Amniotic stem cell (primary cell): ENCODE measurements at places on chromosomes 5 and 9.

DNA sequence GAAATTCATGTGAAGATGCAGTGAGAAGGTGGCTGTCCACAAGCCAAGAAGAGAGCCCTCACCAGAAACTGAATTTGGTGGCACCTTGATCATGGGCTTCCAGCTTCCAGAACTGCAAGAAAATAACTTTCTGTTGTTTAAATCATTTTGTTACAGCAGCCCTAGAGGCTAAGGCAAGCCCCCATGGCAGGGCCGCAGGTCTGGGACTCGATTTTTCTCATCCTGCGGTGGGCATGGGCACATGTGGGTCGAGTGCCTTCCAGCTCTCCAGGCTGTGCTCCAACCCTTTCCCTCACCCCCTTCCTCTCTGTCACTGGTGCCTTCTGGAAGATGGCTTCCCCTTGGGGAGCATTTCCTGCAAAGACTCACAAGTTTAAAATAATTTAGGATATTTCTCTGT is 40.7 kb downstream of the AHRR start:
- DNase-seq: no peak

- DNase-seq: no peak
Measured at GRCh38 chr5:179620703-179621350, 2.6 kb downstream of the HNRNPH1 start.

DNA sequence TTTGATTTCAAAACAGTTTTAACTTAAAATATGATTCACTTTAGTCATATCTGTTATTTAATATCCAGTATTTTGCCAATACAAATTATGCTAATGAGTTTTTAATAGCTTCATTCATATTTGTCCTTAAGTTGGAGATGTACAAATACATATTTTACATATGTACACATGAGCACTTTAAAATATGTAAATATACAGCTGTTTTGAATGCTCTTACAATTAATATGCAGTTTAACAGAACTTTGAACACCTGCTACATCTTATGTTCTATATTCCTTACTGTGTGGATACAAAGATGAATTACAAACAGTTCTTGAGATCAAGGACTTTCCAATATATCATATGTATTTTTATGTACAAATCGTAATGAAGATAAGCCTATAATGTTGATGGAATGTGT is 74.0 kb downstream of the CHSY3 start:
- no peak for DNase-seq

- DNase-seq: no peak
Measured at GRCh38 chr9:79104951-79105350, 466.8 kb upstream of the TLE4 start.

DNA sequence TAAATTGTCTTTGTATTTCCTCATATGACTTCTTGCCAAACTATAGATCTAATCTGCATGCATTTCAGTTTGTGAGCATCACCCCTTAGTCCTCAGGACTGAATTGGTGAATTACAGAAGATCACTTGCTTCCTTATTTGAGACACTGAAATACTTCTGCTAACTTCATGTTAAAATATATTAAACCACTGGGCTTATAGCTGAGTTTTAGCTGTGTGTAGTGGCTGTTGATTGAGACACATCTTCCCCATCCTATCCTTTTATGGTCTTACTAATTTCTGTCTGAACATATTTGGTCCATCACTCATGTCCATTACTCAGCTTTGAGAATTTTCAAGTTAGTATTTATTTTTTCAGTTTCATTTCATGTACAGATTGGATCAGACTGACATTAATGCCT is 295.9 kb downstream of the PSAT1 start:
- peak; percentile 54 for DNase-seq

DNA sequence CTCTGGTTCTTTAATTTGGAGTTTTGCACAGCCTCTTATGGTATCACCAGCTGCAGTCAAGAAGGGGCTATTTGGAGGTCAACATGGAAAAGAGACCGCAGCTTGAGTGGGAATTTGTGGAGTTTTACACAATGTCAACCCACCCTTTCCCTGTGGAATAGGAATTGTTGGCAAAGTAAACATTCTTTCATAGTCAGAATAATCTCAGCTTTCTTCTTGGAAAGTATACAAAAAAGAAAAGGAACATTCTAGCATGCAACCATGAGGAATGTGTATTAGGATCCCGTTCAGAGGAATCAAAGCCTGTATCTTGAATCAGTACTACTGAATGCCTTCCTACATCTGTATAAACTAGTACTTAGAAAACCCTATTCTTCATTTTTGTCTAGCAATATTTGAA is 107.6 kb downstream of the LURAP1L start:
- DNase-seq: no peak

DNA sequence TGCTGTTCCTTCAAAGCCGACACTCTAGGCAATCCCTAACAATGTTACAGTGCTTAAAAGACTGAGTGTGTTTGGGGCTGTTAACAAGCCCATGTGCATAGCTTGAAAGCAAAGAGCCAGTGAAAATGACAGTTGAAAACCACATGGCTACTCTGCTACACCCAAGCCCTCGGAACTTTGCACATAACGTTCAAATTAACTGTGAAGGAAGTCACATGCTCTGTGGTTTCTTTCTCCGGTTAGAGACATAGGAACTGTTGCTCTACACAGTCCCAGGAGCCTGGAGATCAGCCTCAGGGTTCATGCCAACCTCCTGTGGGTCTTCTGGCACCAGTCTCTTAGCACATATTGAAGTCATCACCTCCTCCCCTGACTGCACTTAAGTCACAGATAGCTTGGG is 51.1 kb downstream of the C9orf152 start:
- no peak for DNase-seq

GRCh38 chr5:156515803-156516360 is 188.9 kb downstream of the SGCD start:
- no peak for DNase-seq

- DNase-seq: peak; percentile 22
Measured at GRCh38 chr5:53246042-53246836, 136.7 kb upstream of the MOCS2 start.

GRCh38 chr5:66710557-66711088 is 114.4 kb downstream of the MAST4 start:
- DNase-seq: no peak

- DNase-seq: no peak
Measured at GRCh38 chr9:16207161-16207560, 654.3 kb downstream of the CCDC171 start.

GRCh38 chr5:95124731-95125130 is 160.2 kb downstream of the MCTP1 start:
- no peak for DNase-seq

DNA sequence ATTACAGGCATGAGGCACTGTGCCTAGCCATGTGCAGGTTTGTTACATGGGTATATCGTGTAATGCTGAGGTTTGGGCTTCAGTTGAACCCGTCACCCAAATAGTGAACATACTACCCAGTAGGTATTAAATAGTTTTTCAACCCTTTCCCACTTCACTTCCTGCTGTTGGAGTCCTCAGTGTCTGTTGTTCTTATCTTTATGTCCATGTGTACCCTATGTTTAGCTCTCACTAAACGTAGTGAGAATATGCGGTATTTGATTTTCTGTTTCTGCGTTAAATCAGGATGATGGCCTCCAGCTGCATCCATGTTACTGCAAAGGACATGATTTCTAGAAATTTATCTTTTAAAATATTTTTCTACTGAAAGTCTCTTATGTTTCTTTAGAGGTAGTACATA is 17.8 kb downstream of the MTREX start:
- no peak for DNase-seq

DNA sequence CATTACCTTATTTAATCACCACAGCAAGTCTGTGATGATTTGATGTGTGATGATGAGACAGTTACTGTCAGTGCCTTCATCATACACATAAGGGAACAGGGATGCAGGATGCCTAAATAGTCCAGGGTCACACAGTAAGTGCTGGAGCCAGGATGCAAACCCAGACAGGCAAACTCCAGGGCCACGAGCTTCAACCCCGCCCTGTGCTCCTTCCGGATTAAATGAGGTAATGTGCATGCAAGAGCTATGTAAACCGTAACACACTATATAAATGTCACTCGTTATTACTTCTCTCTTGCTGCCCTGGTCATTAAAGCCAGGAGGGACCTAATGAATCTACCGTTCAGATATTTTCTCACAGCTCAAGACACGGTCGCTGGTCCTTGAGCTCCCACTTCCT is 12.8 kb downstream of the SMIM23 start:
- no peak for DNase-seq

DNA sequence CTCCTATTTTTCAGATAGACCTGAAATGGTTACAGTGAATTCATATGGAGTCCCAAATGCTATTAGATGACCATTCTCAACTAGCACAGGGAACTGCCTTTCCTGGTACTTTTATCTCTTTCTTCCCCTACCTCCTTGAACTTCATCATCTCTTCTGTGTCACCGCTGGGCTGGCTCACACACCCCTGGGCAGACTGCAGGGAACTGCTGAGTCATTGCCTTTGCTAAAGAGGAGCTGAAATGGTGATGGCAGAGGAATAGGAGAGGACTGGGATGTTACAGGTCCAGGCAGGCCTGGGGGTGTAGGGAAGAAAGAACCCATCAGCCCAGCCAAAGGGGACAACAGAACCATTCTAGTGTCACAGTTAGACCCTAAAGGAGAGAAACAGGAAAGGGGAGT is 322.3 kb downstream of the ASTN2 start:
- no peak for DNase-seq

- no peak for DNase-seq
Measured at GRCh38 chr5:111551161-111551560, 38.8 kb upstream of the STARD4 start.
